ENCODE measurements at places on chromosomes 2 and 18.

GRCh38 chr18:80249217-80250093 is 2.1 kb upstream of the PARD6G start:
- no peak for DNase-seq

GRCh38 chr18:10530002-10530401 is 4.2 kb downstream of the NAPG start:
- DNase-seq: no peak

GRCh38 chr2:60554074-60554645 is 706 bp upstream of the BCL11A start:
- no peak for DNase-seq

DNA sequence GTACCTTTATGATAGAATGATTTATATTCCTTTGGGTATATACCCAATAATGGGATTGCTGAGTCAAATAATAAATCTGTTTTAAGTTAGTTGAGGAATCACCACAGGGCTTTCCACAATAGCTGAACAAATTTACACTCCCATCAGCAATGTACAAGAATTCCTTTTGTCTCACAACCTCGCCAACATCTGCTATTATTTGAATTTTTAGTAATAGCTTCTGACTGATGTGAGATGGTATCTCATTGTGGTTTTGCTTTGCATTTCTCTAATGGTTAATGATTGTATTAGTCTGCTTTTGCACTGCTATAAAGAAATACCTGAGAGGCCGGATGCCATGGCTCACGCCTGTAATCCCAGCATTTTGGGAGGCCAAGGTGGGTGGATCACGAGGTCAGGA is 1387.6 kb upstream of the ACVR2A start:
- DNase-seq: no peak

GRCh38 chr2:135573620-135574019 is 42.3 kb downstream of the R3HDM1 start:
- no peak for DNase-seq

GRCh38 chr18:34117319-34117718 is 107.4 kb downstream of the NOL4 start:
- DNase-seq: no peak

DNA sequence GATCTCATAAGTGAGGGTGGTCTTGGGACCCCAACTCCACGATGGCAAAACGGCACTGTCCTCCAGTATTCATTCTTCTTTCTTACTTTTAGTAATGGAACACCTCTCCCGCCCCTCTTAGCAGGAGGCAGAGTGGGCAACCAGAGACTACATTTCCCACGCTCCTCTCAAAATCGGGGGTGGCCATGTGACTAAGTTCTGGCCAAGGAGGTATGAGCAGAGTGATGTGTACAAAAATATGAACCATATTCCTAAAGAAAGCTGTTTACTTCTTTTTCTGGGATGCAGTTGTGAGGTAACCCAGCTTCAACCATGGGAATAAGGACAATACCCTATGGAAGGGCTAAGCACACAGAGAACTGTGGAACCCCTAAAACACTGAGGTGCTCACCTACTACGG is 12.8 kb downstream of the REV1 start:
- no peak for DNase-seq

GRCh38 chr2:127479866-127480743 is 46.2 kb downstream of the IWS1 start:
- DNase-seq: no peak

GRCh38 chr2:162370931-162371330 is 27.0 kb downstream of the GCA start:
- DNase-seq: no peak

GRCh38 chr2:186617148-186617547 is 27.3 kb downstream of the ITGAV start:
- no peak for DNase-seq

GRCh38 chr2:70906439-70907005 is 29.2 kb upstream of the ATP6V1B1 start:
- no peak for DNase-seq

DNA sequence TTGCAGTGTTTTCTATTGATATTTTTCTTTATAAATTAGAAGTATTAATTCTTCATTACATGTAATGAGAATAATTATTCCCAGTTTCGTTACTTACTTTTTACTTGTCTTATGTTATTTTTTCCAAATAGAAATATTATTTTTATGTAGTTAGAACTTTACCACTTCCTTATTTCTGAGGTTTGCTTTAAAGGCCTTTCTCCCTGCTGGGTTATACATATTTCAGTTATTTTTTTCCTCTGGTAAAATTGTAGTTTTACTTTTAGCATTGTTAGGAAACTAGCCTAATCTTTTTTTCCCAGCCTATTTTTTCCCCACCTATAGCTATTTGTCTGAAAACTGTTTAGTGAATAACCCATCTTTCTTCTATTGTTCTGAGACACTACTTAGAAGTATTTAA is 17.1 kb downstream of the RNF144A start:
- no peak for DNase-seq

- no peak for DNase-seq
Observed at GRCh38 chr2:163670929-163671328, 64.9 kb downstream of the FIGN start.

- no peak for DNase-seq
Observed at GRCh38 chr18:8359076-8359475, 250.2 kb upstream of the RAB12 start.

- no peak for DNase-seq
Observed at GRCh38 chr18:59052965-59053820, 86.5 kb upstream of the SEC11C start.

DNA sequence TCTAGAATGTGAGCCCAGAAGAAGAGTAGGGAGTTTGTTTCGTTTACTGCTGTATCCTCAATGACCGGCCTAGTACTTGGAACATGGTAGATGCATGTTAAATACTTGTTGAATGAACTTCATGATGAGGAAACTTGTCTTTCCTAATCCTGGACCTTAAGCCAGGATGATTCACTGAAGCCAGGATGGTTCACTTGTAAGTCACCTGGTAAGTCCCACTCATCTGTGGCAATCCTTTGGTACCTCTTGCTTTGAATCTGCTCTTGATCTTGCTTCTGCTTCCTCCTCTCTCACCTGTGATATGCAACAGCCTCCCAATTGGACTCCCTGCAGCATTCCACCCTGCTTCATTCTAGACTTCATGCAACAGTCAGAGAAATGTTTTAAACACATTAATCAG is 43.6 kb downstream of the QPCT start:
- no peak for DNase-seq

DNA sequence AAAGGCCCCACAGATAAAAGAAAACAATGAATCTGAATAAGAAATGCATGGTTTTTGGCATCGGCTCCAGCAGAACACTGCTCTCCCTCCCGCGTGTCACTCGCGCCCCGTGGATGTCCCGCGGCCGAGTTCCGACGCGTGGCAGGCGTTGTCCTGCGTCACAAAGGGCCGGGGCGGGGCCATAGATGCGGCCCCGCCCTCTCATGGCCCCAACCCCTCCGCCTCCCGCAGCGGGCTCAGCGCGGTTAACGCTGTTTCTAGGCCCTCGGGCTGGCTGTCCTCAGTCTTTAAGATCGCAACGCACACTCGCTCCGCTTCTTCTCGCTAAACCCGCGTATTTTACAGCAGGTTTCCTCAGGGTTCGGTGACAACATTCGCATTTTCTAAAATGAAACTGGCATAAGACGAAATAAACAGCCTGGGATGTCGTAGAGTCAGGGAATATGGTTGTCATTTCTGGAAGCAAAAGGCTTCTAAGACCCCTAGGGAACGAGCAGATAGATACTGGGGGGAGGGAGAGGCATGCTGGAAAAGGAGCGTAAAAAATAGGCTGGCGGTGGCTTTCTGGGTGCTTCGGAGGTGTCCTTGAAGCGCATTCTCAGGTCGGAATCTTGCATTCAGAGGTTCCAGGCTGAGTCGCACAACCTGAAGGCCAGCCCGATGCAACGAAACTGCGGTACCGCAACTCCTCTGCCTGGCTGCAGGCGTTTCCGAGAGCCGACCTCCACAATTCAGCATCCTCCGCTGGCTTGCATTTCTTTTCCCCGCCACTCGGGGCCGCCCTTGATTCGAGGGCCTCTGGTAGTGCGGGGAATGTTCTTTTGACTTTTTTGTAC is at the start of gene FKBP7:
FKBP7 (minus strand) TSS at position 162 of the 836 bp plus-strand sequence; CDS start at position 61, 101 bp downstream.
- DNase-seq: peak; percentile 69

DNA sequence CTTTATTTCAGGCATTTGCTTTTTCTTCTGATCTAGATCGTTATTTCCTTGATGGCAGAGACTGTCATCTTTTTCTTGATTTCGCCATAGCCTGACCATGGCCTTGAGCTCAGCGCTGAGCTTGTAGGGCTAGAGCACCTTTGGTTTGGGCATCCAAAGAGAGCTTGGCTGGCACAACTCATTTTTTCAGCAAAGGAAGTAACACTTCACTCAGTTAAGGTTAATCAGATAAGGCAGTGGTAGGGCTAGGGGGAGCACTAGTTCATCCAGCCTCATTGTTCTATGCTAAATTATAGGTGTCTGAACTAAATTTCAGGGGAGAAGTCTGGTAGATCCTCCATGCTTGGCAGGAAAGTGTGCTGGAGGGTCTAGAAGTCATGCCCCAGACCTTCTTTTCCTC is 125.0 kb downstream of the SETBP1 start:
- DNase-seq: no peak

DNA sequence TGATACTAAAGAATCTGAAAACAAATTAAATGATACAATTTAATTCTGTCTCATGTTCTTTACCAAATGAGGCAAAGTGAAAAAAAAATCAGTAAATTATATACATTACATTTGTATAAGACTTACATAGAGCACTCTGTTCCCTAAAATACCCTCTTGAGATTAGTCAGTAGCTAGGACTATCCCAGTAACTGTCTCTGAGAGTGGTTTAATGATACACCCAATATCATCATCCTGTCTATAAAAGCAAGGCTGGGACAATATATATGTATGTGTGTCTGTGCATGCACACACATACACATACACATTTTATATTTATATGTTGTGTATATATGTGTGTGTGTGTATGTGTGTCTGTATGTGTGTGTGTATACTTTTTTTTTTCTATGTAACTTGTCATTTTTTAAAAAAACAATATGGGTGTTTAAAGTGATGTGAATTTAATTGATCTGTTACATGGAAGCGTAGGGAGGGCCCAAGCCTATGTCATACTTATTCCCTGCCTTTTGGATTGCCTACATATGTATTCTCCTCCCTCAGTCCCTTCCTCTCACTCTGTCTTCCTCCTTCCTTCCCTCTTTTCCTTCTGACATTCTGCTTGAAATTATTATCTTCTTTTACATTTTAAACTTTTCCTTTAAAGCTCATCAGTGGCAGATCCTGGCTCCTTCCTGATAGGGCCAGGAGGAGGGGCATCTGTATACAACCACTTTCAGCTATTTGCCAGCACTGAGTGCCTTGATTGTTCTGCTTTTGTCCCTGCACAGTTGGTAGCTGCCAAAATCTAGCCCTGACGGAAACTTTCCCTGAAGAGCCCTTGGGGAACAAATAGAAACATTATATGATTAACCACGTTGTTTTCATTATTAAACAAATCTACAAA is 6.8 kb downstream of the ASXL3 start:
- no peak for DNase-seq

DNA sequence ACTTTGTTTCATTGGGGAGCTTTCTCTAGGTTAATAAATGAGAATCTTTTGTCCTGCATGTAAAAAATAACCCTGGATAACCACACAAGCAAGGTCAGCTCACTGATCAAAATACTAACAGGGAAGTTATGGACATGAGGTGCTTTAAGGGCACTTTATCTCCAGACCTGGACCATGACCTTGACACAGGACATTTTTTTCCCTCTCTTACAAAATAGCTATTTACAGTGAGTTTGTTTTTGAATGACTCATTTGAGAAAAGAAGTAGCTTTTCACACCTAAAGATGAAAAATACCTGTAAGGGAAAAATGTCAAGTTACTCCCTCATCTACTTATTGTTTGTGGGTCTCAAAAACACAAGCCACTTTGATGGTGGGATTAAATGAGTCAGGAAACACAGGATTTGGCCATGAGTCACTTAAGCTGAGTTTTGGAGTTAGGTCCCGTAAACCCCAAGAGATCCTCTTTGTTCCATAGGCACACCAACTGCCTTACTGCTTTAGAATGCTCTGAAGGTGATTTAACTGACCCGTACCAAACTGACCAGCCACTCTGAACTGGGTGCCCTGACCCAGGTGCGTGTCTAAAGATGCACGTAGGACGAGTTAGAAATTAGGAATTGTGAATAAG is 479.3 kb upstream of the NXPH2 start:
- no peak for DNase-seq

DNA sequence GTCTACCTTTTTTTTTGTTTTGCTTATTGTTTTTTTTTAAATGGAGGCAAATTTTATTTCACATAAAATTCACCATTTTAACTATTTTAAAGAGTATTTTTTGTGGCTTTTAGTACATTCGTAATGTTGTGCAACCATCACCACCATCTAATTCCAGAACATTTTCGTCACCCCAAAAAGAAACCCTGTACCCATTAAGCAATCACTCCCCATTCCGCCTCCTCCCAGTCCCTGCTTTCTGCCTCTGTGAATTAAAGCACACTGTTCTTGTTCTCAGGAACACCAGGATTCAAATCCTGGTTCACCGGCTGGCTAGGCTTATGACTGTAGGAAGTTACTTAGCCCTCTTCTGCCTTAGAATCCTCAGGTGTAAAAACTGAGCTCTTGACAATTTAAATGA is 36.9 kb upstream of the EPAS1 start:
- no peak for DNase-seq

- no peak for DNase-seq
Observed at GRCh38 chr2:48043746-48044145, 137.4 kb upstream of the FBXO11 start.

DNA sequence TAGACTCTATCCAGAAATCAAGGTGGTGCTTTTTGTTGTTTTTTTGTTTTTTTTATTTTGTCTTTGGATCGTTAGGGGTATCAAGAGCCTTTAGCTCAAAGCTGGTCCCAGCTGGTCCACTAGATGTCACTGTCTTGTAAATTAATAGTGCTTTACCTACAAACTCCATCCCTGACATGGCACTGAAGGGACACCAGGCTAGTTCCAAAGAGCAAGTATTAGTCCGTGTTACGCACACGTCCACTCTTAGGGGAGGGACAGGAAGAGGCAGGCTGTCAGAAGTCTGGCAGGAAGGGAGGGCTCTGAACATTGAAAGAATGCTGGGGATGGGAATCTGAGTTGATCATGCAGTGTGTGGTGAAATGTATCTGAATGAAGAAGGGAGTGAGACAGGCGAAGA is 85.9 kb upstream of the CCBE1 start:
- no peak for DNase-seq

GRCh38 chr2:158034198-158034866 is 67.3 kb upstream of the UPP2 start:
- no peak for DNase-seq

DNA sequence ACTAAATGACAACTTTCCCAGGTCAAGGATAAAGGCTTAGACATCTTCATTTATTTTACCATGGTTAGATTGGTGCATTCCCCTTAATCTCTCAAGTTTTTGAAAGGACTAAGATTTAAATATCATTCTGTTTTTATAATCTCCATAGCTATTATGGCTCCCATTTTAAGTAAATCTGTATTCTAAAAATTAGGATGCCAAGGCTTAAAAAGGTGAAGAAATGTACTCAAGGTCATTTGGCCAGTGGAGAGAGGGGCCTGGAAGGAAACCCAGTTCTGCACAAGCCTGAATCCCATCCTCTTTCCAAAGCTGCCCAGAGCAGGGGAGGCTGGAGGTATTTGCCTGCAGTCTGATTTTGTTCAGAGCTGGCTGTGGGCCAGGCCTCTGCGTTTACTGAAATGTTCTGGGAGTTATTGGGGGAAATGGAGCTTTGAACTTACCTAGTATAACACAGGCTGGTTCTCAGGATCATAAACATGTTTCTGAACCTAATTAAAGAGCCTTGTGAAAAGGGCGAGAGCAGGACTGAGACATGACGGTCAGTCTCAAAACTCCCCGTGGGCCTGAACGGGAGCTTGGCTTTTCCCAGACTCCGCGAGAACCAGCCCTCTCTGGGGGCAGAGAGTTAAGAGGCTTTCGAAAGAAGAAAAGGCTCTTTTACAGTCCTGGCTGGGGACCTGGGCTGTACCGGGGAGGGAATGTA is 85.6 kb downstream of the DDX1 start:
- no peak for DNase-seq

Measured in stimulated activated CD8-positive, alpha-beta memory T cell treated with anti-CD3 and anti-CD28 coated beads, Interleukin-7, amount 100 ng/mL, for 1 hour (primary cell).